ENCODE measurements at places on chromosomes 7 and 10.

- DNase-seq: no peak
Observed at GRCh38 chr7:31192986-31193385, 140.9 kb downstream of the ADCYAP1R1 start.

DNA sequence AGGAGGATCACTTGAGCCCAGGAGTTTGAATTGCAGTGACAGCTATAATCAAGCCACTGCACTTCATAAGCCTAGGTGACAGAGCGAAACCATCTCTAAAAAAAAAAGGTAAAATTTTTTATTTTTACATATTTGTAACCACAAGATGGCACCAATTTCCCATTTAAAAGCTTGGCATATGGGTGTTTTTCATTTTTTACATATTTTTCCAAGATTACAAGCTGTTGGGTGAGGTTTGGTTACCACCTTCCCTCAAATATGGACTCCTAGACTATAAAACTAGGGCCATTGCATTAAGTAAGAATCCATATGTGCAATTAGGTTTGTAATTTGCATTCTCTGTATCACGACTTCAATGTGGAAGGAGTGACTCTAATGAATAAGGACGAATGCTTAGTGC is 129.3 kb upstream of the ACBD5 start:
- no peak for DNase-seq

DNA sequence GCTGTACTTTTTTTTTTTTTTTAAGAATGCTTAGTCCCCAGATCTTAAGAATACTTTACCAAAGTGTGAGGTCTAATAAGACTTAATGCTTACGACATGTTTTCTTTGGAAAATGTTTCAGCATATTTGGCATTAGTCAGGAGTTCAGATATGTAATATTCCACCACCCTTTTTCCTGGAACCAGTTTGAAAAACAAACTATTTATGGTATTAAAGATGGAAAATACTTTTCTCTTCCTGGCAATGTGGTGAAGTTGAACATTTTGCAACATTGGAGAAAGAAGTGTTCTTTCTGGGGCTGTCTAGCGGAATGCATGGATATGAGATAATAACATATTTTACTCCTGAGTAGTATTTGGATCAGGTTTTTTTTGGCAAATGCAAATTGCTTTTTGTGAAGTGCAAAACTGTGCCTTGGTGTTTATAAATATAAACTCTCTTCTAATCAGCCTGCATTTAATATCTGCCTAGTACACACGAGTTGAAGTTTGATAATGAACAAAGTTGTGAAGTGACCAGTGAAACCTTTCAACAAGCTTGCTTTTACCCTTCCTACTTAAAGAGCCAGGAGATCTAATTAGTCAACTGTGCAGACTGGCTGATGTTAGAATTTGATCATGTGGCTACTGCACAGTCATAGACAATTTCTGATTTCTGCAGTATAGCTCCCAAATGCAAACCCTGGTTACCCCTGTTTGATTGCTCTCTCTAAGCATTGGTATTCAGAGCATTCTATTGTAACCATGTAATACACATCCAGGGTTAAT is 20.9 kb downstream of the MAP3K8 start:
- DNase-seq: no peak

DNA sequence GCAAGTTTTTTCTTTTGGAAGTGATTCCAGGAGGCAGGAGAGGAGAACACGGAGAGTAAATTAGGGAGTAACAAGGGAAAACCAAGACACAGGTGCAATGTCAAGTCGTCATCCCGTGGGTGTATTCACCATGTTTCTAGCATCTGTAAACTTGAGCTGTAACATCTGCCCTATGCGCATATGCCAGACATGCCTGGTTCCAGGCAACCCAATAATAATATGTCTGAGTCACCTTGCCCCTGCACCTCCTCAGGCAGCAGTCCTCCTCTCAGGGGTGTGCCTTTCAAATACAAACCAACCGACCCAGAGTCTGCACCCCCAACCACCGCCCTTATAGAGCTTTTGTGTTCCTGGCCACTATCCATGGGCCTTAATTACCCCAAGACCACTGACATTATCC is 107.0 kb upstream of the PDE1C start:
- no peak for DNase-seq

- DNase-seq: no peak
Observed at GRCh38 chr10:48556713-48557112, 48.2 kb downstream of the ARHGAP22 start.

DNA sequence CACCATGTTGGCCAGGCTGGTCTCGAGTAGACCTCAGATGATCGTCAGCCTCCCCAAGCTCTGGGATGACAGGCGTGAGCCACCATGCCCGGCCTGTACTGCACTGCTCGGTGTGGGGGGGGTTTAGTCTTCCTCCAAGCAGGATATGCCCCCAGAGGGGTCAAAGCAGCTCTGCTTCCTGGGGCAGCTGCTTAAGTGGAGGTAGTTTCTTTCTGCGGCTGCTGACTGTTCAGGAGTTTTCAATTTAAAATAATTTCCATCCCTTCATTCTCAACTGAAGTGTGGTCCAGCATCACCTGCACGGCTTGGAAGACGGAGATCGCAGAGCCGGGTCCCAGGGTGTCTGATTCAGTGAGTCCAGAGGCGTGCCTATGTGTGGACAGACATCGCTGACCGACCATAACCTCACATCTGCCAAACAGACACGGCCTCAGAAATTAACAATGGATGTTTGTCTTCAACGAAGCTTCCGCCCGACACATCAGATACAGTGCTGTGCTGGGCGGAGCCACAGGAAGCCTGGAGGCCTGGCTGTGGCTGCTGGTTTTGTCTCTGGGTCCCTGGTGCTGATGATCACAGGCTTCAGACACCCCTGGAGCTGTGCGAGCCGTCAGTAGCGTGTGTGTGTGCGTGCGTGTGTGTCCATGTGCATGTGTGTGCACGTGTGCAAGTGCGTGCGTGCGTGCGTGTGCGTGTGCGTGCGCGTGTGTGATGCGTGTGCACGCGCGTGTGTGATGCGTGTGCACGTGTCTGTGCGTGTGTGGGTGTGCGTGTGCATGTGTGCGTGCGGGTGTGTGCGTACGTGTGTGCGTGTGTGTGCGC is 226.5 kb upstream of the PITRM1 start:
- no peak for DNase-seq

GRCh38 chr10:12777840-12778585 is 223.5 kb downstream of the CCDC3 start:
- no peak for DNase-seq

- DNase-seq: no peak
Observed at GRCh38 chr10:73414230-73414945, 530 bp upstream of the ANXA7 start.

GRCh38 chr7:26101361-26102151 is 50.4 kb upstream of the NFE2L3 start:
- no peak for DNase-seq

DNA sequence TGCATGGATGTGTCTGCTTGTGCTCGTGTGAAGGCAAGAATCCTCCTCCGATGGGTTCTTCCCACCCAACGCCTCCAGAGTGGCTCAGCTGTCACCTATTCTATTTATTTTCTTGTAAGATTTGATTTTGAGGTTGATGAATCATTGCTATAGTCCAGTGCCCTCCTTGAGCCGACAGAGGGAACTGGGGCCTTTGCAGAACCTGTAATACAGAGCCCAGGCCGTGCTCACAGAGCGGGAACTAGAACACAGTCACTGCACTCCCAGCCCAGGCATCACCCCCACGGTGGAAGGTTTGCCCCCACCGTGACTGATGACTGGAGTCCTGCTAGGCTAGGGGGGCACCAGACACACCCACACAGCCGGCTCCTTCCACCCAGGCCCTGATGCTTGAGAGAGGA is 2.0 kb downstream of the RARRES2 start:
- DNase-seq: no peak

DNA sequence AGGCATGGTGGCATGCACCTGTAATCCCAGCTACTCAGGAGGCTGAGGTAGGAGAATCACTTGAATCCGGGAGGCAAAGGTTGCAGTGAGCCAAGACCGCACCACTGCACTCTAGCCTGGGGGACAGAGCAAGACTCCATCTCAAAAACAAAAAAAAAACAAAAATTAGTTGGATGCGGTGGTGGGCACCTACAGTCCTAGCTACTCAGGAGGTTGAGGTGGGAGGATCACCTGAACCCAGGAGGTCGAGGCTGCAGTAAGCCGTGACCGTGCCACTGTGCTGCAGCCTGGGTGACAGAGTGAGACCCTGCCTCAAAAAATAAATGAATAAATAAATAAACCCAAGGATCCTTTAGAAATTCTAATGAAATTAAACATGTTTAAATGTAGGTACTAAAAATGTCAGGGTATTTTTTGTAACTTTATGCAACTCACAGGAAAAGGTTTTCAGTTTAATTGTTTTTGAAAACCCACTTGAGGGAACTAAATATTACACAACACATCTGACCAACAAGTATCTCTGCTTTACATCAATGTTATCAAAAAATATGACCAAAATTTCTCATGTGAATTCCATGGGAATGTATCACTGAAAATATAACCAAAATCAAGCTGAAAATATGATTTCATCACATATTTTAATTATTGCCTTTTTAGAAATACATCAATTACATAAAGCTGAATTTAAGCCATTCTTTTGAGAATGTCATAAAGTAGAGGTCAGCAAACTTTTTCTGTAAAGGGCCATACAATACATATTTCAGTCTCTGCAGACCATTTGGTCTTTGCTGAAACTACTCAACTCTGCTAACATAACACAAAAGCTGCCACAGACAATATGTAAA is 23.9 kb downstream of the UPF2 start:
- no peak for DNase-seq

DNA sequence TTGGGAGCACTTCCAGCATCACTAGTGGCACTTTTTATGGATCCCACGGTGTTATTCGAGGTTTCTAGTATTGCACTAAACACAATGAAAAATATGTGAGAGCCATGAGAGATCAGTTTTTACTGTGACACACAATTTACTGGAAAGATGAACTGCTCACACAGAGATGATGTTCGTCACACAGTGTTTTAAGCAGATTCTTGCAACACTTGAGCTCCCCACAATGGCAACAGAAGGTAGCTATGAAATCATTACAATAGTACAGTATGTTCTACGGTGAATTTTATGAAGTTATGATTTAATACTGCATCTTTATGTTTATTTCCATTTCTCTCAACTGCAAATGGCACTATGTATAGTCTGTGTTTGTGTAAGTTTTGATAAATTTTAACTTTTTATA is 27.4 kb upstream of the ENTPD1 start:
- DNase-seq: no peak

DNA sequence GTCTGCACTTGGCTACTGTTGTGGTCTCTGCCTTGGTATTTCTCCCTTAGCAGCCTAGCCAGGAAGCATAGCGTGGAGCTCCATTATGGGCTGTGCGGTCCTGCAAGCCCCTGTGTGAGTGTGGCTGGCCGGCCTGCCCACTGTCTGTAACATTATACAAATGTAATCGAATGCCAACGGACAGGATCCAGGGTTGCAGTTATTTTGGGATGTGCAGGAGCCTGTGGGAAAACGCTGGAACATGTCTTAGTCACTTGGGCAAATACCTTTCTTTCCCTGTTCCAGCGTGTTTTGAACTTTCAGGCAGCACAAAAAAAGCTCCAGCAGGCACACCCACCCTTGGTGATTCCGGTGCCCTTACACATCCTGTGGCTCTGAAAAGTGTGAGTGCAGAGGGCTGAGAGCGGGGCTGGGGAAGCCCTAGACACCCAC is 29.5 kb downstream of the BAG3 start:
- no peak for DNase-seq

- no peak for DNase-seq
Observed at GRCh38 chr10:11798845-11799735, 24.1 kb upstream of the PROSER2 start.

- no peak for DNase-seq
Observed at GRCh38 chr7:25574828-25575227, 346.5 kb upstream of the NPVF start.

Measured in activated naive CD4-positive, alpha-beta T cell (primary cell).